Bronchial smooth muscle cell (primary cell): ENCODE measurements at places on chromosomes 7 and 10. TPM values are rescaled to one million over a fixed set of nuclear protein-coding genes. Genes with fewer than 3 reads are reported as not detected.

ERVW-1 gene
- not detected in 2 replicates for total RNA-seq

COBL gene
- not detected in 2 replicates for total RNA-seq

CC2D2B gene
- 0.09 TPM in 1 of 2 replicates, not detected in the other for total RNA-seq

ACTL6B gene
- not detected in 2 replicates for total RNA-seq

GIMAP7 gene
- not detected in 2 replicates for total RNA-seq

SHOC2 gene
- 38.5 and 46.2 TPM in 2 replicates for total RNA-seq

PRKCQ gene
- under 0.01 and 0.17 TPM in 2 replicates for total RNA-seq

SEPTIN7 gene
- total RNA-seq, result 181 and 349 TPM in 2 replicates

ZP3 gene
- 0.63 and 1.9 TPM in 2 replicates for total RNA-seq

DYDC1 gene
- total RNA-seq, result not detected in 2 replicates

H2BK1 gene
- total RNA-seq, result not detected in 2 replicates

ATP6V1F gene
- 106 and 107 TPM in 2 replicates for total RNA-seq

PTF1A gene
- not detected in 2 replicates for total RNA-seq

SEM1 gene
- 183 and 202 TPM in 2 replicates for total RNA-seq

C10orf71 gene
- total RNA-seq, result not detected in 2 replicates

ZNF37A gene
- 9.0 and 16.1 TPM in 2 replicates for total RNA-seq

OR6B1 gene
- total RNA-seq, result not detected in 2 replicates

PIP4K2A gene
- 25.2 and 28.2 TPM in 2 replicates for total RNA-seq

TACR2 gene
- total RNA-seq, result under 0.01 TPM in 1 of 2 replicates, not detected in the other

PLAC9 gene
- 49.6 and 60.6 TPM in 2 replicates for total RNA-seq

ZNF853 gene
- 0.47 and 3.2 TPM in 2 replicates for total RNA-seq

CYP51A1 gene
- 111 and 154 TPM in 2 replicates for total RNA-seq

JMJD1C gene
- total RNA-seq, result 33.6 and 39.4 TPM in 2 replicates
